ENCODE measurements at places on chromosomes 11 and 22.
A peak's percentile ranks its signal among the peaks of the same experiment; 100 is the strongest.

DNA sequence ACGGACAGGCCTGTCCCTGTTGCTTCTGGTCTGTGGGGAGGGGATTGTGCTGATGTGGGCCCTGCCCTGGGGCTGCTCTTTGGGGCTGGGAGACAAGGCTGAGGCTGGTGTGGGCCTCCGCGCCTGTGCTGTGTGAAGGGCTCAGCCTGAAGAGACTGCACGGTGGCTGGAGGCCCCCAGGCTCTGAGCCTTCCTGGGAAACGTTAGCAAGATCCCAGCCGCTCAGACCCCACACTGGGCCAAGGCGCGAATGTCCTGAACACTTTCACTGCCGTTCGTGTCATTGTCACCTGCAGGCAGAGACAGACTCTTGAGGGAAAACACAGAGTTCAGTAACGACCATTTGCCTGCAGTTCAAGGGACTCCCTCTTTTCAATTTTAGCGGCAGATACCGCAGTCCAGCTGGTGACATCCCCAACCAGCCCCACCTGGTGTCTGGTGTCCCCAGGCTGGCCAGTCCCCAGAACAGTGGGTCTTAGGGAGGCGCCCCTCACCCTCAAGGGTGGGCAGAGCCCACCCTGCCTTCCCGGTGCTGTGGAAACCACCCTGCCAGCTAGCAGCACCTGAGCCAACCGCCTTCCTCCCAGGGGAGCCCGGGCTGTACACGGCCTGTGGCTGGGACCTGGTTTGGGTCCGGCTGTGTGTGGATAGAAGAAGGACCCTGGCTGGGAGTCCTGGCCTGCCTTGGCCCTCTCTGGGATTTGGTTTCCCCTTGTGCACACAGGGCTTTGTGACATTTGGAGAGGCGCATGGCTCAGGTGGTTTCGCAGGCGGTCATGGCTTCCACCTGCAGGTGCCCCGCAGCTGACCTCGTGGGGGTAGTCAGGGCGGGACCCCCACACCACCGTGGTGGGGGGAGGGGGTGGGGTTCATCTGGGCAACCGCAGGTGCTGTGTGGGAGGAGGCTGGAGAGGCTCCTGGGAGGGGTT is 5.7 kb downstream of the PANX2 start:
- DNase-seq: no peak

DNA sequence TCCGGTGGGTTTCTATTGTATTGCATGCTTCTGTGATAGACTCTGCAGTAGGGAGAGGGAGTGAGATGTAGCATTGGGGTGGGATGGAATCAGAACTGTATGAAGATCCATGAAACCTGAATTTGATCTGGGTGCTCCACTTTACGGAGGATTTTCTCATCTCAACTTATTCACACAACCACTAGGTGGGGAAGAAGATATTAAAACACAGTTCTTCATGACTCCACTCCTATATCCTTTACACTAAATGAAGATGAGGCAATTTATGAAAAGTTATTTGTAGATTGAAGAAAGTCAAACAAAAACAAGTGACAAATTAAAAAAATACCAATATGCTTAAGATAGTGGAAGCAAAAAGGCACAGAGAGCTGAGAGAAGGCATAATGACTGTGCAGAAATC is 92.6 kb upstream of the PDGFD start:
- DNase-seq: no peak

GRCh38 chr22:24434471-24435322 is 7.3 kb downstream of the ADORA2A start:
- DNase-seq: no peak

DNA sequence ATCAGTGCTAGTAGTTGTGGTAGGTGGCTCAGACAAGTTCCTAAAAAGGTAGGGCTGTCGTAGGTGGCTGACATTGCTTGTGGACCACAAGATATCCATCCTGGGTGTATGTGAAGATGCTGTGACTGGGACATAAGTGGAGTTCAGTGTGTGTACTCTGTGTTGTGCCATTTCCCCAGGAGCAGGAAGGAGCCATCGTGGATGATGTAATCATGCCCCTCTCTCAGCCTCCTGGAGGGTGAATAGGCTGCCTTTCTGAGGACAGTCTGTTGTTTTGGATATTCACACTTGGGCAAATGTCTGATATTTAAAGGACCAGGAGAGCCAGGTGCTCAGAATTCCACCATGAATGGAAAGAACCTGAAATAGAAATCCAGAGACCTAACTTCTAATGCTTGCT is 2.7 kb downstream of the HEPHL1 start:
- DNase-seq: no peak

- no peak for DNase-seq
Observed at GRCh38 chr22:50456466-50457234, 18.2 kb downstream of the SBF1 start.

DNA sequence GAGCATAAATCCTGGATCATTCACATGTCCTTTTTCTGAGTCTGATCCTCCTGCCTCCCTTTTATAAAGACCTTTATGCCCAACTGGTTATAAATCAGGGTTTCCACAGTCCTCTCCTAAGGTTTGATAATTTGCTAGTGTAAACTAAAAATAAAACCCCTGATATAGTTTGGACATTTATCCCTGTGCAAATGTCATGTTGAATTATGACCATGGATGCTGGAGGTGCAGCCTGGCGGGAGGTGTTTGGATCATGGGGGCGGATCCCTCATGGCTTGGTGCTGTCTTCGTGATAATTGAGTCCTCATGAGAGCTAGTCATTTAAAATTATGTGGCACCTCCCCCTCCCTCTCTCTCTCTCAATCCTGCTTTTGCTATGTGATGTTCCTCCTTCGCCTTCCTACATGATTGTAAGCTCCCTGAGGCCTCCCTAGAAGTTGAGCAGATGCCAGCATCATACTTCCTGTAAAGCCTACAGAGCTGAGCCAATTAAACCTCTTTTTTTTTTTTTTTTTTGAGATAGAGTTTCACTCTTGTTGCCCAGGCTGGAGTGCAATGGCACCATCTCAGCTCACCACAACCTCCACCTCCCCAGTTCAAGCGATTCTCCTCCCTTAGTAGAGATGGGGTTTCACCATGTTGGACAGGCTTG is 9.6 kb upstream of the MTCH2 start:
- no peak for DNase-seq

GRCh38 chr22:29707010-29707409 is 12.8 kb upstream of the CABP7 start:
- no peak for DNase-seq

- no peak for DNase-seq
Observed at GRCh38 chr11:92852946-92853345, 116.5 kb upstream of the MTNR1B start.

- DNase-seq: no peak
Observed at GRCh38 chr11:99513368-99513767, 492.6 kb downstream of the CNTN5 start.

DNA sequence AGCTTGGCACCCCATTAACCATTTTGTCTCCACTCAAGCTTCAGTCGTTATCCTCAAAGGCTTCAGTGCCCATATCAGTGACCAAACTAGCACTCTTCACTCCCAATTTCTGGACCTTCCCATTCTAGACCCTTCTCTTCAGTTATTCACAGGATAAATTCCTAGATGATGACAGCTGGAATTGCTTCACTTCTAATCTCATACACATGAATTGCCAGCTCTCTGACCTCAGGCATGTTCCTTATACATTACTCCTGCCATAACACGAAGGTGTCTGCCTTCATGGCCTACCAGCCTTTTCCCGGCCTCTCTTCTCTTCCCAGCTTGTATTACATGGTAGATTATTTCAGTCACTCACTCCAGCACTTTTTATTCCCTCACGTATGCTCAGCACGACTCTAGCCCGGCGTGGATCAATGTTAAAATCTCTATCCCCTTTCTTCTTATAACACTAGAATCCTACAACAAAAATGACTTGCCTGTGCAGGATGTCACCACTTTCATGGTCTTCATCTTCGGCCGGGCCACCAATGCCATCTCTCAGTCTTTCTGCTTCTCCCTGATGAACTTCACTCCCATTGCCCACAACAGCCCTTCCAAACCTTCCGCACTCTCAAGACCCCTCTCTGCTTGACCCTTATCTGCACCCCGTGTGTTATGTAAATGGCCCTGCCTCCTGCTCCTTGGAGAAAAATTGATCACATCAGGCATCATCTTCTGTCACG is 36.9 kb downstream of the EIF3F start:
- DNase-seq: no peak

DNA sequence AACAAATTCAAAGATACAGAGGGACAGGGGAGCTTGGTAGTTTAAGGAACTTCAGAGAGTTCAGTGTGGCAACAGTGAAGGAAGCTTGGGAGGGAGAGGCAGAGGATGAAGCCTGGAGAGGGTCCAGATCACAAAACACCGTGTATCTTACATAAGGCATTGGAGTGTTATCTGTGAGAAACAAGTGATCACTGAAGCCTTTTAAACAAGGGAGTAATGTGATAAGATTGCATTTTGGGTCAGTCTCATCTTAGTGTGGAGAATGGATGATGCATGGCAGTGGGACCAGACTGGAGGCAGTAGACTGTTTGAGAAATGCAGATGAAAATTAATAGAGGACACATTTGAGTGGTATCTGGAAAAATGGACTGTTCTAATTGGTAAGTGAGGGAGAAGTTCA is 79.4 kb downstream of the EXT2 start:
- no peak for DNase-seq

DNA sequence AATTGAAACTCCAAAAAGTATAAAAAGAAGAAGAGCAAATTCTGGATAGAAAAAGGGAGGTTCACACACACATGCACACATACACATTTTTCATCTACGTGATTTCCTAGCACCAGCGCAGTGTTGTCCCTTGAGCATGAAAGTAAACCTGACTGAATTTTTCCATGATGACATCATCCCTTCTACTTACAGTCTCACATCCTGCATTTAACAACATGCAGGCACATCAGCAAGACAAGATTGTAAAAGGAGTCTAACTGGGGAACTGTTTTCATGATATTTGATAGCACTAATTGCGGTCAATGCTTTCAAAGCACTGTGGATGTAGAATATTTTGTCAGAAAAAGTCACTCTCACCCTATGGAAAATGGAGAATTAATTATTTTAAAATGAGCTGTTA is 36.6 kb downstream of the GAS2 start:
- DNase-seq: no peak

- DNase-seq: no peak
Observed at GRCh38 chr11:416757-417621, 2.2 kb upstream of the SIGIRR start.

DNA sequence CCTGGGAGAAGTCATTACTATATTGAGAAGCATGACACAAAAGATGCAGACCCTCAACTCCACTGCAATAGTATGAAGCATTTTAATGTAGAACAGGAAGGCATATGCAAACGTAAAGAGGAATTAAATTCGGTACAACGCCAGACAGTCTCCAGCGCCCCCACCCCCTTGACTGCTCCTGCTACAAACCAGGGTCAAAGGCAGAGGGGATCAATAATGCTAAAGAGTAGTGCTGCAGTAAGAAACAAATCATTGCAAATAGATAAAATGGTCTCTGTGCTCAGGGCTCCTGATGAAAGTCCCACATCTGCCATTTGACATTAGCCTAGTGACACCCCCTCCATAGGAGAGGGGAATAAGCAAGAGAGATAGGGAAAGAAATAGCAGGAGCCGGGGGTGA is 164.9 kb upstream of the BLID start:
- DNase-seq: no peak

DNA sequence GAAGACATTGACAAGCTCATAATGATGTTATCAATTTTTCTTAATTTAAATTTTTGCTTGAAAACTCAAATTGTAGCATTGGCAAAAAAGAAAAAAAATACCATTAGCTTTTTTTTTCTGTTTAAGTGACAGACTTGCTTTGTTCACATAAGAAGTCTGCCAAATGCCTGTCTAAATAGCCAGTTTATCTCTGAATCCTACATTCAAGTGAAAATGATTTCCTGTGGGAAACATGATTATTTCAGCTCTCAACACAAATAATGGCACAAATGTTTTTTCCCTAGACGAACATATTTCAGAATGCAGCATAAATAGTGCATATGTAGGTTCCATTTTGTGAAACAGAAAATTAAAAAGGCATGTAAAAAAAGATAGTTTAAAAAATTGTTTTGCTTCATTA is 23.5 kb downstream of the TYR start:
- DNase-seq: no peak

DNA sequence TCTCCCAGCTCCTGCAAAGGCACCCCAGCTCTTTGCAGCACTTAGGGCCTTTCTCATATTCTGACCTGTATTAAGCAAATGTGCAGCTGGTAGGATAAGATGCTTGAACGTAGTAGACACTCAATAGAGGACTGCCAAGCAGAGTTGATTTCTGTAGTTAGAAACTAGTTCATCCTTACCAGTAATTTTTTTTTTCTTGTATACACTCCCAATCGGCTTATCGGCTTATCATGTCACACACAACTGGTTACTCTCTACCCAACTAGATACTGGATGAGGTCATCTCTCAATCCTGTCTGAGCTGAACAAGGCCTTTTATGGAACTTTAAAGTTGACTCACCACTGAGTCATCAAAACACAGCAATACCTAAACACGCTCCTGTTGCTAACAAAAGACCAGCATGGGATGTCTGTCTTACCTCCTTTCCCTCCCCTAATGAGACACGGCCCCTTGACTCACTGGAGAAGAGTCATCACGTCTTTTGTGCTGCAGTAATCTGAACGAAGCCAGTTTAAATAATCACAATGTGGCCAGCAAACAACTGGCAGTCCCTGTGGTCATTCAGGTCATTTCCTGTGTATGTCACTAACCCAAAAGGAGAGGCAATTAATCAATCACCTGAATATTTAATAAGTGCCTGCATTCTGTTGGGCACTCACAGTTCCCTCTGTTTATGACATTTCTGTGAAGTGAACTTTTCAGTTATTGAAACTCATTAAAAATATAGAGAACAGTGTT is 7.5 kb upstream of the WEE1 start:
- no peak for DNase-seq

GRCh38 chr22:38798496-38798895 is 4.6 kb upstream of the DNAL4 start:
- DNase-seq: no peak

GRCh38 chr11:133107763-133108162 is 424.5 kb downstream of the OPCML start:
- no peak for DNase-seq

DNA sequence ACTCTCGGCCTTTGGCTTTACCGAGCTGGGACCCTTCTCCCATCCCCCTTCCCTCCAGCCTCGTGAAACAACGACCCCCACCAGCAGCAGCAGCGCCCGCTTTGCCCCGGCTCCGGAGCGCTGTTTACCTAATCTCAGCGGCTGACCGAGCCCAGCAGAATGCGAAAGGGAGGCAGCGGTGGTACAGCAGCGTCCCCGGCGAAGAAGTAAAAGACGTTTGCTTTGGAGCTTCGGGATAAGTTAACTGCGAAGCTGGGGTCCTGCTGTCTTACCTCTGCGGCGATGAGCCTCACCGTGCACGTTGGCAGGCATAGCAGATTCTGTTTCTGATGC is 2.0 kb upstream of the LARGE1 start:
- peak; percentile 77 for DNase-seq

All from type B pancreatic cell (in vitro differentiated cells).